ENCODE measurements at places on chromosomes 2 and 18.

- peak; percentile 40 for DNase-seq
Measured at GRCh38 chr2:231640641-231641111, 48.0 kb downstream of the TEX44 start.

DNA sequence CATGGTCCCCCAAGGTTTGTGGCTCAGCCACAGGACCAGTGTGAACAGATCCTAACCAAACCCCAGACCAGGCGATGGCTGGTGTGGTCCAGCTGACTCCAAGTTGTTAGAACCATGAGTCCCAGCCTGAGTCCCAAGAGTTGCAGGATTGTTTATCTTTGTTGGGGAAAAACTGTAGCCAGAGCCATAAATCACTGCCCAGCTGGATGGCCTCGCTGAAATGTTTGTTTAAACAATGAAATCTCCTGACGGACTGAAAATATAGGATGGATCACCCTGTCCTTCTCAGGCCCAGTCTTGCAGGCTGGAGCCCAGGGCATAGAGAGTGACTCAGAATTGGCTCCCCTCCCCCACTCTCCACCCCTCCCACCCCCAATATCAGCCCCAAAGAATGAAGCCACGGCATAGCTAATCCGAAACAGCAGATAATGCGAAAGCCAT is 36.4 kb downstream of the PKDCC start:
- peak; percentile 89 for DNase-seq

- DNase-seq, result peak; percentile 86
Measured at GRCh38 chr2:12091201-12091806, 344.9 kb downstream of the LPIN1 start.

GRCh38 chr2:71892423-71892730 is 255.3 kb downstream of the CYP26B1 start:
- DNase-seq, result no peak

GRCh38 chr2:9256147-9256546 is 49.5 kb downstream of the ASAP2 start:
- DNase-seq, result no peak

DNA sequence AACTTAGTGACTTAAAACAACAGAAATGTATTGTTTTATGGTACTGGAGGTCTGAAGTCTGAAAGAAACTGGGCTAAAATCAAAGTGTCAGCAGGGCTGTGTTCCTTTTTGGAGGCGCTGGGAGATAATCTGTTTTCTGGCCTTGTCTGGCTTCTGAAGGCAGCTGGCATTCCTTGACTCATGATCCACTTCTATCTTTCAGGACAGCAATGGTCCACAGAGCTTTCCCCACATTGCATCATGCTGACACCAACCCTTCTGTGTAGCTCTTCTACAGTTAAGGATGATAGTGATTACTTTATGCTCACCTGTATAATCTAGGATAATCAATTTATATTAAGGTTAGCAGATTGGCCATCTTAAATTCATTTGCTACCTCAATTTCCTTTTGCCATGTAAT is 392.1 kb downstream of the TDRD15 start:
- peak; percentile 43 for DNase-seq

DNA sequence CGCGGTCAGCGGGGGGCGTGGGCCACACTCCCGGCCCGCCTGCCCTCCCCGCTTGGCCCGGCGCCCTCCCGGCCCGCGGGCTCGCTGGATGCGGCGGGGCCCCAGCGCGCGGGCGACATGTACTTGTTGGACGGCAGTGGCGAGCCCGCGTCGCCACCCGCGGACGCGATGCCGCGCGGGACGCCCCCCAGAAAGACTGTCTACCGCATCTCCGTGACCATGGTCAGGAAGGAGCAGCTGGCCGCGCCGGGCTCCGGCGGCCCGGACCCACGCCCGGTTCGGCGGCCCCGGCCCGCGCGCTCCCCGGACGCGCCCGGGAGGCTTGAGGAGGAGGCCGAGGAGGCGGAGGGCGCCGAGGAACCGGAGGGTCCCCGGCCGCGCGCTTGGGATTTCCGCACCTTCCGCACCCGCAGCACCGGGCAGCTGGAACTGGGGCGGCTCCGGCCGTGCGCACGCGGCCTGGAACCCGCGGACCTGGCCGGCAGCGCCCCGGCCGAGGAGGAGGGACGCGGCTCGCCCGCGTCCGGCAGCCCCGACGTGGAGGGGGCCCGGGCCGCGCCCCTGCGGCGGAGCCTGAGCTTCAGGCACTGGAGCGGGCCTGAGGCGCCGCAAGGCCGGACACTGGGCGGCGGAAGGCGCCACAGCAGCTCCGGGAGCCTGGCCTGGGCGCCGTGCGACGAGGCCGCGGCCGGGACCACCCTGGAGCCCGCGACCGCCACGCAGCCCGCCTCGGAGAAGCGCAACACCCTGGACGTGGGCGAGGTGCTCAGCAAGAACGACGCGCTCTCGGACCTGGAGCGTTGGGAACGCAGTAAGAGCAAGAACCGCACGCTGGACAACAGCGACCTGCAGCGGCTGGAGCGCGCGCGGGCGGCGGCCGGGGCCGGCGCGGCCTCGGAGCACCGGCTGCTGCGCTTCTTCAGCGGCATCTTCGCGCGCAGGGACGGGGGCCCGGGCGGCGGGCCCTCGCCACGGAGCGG is 176.4 kb downstream of the AGAP1 start:
- peak; percentile 73 for DNase-seq

- peak; percentile 63 for DNase-seq
Measured at GRCh38 chr2:73937103-73937885, 10.6 kb downstream of the DGUOK start.

GRCh38 chr2:207871911-207872310 is 102.2 kb upstream of the FZD5 start:
- no peak for DNase-seq

GRCh38 chr2:19488009-19488691 is 129.7 kb upstream of the OSR1 start:
- peak; percentile 47 for DNase-seq

DNA sequence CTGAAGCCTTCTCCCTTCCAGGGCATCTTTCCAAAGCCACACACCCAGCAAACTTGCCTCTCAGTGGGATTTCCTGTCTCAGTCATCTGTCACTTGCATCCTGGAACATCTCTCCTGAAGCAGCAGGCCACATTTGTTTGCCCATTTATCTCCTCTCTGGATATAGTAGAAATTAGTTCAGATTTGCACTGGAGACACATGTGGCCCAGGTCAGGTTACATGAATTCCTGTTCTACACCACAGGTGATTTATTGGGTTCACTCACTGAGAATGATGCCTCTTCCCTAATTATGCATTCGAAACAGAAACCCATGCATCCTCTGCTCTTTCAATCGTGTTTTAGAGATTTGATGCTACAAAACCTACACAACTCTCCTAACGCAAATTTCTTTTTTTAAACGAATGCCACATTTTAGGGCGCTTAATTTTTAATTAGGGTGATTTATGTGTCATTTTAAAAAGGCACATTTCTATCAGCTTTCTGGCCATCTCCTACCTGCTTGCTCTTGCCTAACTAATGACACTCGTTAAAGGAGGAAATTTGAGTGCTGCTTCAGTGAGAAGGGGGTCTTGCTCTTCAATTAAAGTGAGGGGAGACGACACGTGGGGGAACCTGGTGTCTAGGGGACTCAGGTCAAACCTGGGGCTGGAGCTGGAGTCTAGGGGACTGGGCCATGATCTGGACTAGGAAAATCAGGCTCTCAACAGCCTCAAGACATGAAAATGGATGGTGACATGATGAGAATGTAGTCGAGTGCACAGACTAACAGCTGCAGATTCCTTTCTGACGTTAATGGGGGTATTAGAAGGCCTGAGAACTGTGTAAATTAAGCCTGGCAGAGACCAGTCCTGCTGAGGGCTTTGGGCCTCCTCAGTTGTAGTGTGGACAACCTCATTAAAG is 221.4 kb downstream of the CLIP4 start:
- DNase-seq, result no peak

DNA sequence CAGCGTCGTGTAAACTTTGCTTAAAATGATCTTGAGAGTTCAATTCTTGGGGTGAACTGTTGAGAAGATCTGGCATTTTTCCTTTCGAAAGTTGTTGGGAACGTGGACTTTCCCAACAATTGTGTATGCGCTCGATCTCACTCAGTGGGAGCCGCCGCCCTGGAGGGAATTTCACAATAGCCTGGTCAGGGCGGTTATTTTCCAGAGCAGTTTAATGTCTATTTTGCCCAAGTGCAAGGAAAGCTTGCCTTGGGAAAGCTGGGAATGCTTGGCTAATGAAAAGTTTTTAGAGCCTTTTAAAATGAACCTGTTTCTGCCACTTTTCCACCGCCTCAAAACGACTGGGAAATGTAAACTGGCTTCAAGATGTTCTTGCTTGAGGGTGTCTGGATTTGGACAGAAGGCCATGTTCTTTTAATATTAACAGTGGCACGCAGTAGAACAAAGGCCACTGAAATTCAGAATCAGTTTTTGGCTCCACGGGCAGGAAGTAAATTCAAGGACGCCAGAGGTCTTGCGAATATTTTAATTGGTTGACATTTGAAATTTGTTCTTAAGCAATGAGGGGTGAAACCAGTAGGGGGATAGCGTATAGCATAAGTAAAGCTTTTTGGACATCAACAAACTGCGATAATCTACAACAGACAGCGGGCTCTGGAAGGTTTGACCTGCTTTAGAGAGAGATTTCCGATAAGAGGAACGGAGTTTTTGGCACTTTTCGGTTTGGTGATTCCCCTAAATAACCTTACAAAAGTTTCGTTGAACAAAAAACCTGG is 1.2 kb downstream of the CFLAR start:
- DNase-seq, result peak; percentile 85

DNA sequence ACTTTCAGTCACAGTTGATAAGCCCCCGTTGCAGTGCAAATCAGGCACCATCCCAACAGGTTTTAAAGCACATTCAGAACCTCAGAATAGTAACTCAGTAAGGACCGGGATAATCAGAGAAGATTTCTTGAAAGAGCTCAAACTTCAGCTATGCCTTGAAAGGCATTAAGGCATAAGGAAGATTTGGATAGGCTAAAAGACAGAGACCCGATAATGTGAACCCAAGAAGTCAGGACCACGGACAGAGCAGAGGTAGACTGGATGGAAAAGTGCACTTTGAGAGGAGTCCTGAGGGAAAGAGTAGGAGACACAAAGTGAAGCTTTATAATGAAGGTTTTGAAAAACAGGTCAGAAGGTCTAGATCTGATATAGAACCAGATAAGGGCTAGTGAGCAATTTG is 36.9 kb upstream of the KLF7 start:
- peak; percentile 59 for DNase-seq

DNA sequence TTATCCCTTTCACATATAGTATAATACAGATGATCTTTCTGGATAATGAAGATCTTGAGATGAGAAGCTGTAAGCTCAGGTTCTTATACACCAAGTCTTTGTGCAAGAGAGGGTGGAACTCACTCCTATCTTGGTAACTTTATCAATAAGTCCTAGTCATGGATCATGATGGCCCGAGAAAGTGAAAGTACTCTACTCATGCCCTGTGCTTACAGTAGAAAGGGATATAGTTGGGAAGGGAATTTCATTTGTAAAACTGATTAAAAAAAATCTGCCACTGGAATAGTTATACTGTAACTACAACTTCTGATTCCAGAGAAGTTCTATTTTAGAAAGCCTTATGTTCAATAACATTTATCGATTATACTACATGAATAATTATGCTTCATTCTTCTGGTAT is 51.8 kb downstream of the MYO3B start:
- DNase-seq, result no peak

DNA sequence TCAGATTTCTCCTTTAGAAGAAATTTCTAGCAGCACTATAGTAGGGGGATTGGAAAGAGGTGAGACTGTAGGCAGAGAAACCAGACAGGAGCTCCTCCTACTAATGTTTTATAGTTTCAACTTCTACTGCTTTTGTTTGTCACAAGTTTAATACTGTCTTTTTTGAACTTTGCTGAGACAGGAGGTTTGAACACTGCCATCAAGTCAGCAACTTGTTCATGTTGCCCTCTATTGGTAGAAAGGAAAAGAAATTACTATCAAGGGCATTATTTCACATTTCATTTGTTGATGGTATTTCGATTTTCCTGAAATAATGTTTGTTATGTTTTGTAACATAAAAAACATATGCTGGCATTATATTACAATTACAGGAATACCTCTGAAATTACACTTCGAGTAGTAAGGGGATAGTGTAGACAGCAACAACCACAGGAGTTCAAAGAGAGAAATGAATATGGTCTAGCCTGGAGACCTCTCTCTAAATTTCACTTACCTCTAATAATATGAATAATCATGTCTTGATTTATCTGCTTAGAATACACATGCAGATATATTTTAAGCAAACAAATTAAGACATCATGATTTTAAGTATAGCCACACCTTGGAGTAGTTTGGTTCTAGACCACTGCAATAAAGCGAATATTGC is 12.4 kb upstream of the CCDC88A start:
- DNase-seq, result peak; percentile 47

DNA sequence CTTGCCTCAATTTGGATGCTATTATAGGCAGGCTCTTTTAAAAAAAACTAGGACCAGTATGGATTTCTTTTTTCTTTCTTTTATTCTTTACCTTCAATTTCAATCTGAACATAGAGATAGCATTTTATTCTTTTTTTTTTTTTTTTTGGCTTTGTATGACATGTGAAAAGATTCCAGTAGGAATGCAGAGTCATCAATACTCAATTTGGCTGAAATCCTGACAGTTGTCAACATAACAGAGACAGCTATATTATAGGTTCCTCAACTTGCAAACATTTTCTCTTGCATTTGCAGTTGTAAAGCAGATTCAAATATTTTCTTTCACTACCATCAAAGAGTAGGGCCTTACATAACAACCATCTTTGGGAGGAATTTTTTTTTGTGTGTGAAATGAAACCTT is 334.4 kb downstream of the LRP1B start:
- no peak for DNase-seq

GRCh38 chr2:132884705-132885104 is 214.7 kb upstream of the LYPD1 start:
- no peak for DNase-seq

- DNase-seq, result peak; percentile 71
Measured at GRCh38 chr2:28594332-28595108, 98.7 kb downstream of the PLB1 start.

GRCh38 chr2:241082341-241083090 is 19.6 kb downstream of the MTERF4 start:
- no peak for DNase-seq

DNA sequence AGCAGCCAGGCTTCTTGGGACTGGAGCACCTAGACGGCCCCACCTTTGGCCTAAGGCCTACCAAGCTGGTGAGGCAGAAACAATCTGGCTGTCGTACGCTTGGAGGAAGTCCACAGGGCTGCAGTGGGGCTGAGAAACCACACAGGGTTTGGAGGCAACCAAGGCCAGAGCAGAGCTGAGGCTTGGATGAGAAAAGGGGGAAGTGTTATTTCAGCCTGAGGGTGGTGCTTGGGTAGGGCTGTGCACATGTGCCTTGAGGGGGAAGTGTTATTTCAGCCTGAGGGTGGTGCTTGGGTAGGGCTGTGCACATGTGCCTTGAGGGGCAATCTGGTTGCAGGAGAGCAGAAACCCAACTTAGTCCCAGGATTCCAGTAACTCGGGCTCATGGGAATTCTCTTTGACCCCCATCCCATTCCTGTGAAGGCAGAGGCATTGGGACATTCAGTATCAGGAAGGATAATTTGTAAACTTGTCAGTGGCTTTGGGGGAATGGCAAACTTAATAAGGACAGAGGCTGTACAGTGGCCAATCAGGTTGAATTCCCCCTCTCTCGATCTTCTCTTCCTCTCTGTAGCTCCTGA is 971 bp upstream of the FBXO41 start:
- no peak for DNase-seq

Measured in fibroblast of skin of scalp (primary cell).